Stimulated activated CD8-positive, alpha-beta memory T cell treated with anti-CD3 and anti-CD28 coated beads, Interleukin-4, amount 100 ng/mL, for 1 hour (primary cell): ENCODE measurements at places on chromosomes 1 and 21.

GRCh38 chr1:68365709-68366382 is 83.9 kb downstream of the RPE65 start:
- no peak for DNase-seq

DNA sequence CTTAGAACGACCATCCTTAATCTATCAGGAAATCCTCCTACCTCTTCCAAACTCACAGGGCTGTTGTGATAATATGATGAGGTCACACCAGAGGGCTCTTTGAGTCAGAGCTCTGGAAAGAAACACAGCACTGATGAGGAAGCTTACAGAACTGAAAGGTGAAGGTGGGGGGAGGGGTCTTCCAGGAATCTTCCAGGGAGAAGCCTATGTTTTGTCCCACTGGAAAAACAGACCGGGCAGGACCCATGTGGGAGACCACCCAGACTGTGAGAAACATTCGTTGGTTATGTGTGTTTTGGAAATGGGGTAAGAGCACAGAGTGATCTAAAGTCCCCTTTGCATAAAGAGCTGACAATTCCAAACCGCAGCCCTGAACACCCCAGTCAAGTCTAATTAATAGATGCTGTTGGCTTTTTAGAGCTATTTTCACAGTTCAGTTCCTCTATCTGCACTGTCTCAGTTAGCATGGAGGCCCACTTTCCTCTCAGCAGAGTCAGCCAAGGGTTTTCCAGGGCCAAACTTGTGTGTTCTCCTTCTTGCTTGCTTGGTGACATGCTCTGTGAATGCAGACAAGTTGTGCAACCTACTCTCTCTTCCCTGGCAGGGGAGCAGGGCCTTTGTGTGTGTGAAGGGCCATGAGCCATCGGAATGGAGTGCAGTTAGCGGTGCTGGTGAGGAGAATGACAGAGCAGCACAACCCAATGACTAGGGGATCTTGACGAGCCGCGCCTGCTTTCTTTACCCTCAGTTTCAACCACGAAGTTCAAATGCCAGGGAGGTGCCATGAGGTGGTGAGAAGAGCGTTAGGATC is 12.3 kb downstream of the PHLDA3 start:
- no peak for DNase-seq

DNA sequence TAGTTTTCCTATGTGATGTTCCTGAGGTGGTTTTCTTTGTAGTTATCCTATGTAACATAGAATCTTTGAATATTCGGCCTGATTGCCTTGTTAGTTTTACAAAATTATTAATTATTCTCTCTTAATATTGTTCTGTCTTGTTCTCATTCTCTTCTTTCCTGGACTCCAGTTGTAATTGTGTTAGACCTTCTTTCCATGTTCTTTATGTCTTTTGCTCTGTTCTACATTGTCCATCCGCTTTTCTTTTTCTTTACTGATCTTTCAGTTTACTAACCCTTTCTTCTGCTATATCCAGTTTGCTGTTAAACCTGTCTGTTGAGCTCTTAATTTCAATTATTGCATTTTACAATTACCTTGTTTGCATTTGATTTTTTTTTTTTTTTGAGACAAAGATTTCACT is 89.3 kb downstream of the PEX14 start:
- DNase-seq: no peak

DNA sequence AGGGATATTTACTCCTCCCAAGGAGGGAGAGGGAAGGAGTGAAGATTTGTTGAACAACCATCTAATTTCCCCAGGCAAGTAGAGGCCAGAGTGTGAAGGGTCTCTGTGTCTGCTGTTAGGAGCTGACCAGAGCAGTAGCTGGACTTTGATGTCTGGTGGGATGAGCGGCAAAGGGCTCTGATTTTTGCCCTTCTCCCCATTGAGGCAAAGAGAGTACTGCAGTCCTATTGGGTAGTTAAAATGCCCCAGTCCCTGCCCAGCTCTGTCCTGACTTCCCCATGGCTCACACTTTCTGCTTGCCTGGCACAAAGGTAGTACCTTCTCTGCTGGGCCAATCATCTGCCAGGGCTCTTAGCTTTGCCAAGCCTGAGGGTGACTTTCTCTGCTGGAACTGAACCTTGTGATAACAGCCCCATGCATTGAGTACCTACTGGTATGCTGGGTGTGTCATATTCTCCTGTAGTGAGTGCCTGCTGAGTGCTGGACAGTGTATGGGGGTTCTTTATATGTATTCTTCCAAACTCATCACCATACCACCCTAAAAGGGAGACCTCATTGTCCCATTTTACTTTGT is 64.0 kb upstream of the SELENON start:
- no peak for DNase-seq

DNA sequence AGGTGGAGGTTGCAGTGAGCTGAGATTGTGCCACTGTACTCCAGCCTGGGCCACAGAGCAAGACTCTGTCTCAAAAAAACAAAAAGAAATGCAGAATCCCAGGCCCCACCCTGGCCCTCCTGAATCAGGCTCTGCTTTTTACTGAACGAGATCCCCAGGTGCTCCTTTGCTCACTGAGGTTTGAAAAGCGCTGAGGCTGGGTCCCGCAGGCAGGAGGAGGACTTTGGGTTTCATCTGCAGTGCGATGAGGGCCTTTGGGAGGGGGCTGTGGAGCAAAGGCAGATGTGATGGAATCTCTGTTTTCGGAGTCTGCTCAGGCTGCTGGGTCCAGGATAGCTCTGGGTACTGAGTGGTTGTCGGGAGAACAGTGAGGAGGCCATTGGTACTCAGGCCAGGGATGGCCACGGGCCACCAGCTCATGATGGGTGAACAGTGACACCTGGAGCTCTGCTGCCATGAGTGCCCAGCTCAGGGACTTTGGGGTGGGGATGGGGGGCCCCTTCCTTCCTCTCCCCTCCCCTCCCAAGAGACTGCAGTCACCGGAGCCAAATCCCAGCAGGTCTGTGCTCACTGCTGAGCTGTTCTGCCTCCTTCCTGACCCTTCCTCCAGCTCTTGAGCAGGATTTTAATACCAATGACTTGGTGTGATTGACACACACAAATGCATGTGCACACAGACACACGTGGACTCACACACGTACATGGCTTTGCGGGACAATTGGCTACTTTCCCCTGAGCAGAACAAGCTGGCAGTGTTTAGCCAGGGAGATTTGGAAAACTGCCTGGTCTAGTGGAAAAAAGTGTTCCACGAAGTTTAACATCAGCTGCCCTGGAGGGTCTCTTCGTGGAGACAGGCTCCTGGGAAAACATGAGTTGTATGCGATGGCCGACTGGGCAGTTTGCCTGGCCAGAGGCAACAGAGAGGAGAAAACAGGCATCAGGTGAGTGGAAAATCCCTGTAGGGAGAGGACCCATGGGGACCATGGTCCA is 3.6 kb upstream of the DHRS3 start:
- DNase-seq: no peak

DNA sequence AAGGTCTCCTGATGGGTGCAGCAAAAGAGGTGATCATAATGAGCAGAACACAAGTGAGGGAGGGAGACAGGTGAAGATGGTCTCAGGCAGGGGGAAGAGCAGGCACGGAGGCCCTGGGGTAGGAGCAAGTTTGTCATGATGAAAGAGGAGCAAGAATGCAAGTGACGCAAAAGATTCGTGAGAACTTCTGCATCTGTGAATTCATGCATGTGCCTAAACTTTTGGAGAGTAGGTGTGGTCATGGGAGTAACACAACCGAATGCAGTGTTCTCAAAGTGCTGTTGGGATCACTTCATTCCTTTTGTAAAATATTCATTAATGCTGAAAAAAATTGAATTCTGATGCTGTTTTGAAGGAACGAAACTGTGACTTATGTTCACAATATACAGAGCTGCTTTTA is 47.3 kb upstream of the ZP4 start:
- no peak for DNase-seq

GRCh38 chr1:6597777-6598131 is 4.9 kb downstream of the KLHL21 start:
- no peak for DNase-seq

DNA sequence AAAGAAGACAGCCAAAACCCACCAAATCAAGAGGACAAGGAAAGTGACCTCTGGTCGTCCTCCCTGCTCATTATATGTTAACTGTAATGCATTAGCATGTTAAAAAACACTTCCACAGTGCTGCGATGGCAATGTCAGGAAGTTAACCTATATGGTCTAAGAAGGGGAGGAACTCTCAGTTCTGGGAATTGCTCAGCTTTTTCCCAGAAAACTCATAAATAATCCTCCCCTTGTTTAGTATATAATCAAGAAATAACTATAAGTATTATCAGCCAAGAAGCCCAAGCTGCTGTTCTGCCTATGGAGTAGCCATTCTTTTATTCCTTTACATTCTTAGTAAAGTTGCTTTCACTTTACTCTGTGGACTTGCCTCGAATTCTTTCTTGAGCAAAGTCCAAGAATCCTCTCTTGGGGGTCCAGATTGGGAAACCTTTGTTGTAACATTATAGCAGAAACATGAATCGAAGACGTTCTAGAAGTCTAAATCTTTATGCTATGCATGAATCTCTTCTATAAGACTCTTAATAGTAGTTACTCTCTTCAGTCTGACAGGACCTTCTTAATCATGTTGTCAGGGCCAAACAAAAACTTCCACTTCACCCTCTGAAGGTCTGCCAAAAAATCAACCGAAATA is 110.0 kb upstream of the VANGL1 start:
- no peak for DNase-seq

DNA sequence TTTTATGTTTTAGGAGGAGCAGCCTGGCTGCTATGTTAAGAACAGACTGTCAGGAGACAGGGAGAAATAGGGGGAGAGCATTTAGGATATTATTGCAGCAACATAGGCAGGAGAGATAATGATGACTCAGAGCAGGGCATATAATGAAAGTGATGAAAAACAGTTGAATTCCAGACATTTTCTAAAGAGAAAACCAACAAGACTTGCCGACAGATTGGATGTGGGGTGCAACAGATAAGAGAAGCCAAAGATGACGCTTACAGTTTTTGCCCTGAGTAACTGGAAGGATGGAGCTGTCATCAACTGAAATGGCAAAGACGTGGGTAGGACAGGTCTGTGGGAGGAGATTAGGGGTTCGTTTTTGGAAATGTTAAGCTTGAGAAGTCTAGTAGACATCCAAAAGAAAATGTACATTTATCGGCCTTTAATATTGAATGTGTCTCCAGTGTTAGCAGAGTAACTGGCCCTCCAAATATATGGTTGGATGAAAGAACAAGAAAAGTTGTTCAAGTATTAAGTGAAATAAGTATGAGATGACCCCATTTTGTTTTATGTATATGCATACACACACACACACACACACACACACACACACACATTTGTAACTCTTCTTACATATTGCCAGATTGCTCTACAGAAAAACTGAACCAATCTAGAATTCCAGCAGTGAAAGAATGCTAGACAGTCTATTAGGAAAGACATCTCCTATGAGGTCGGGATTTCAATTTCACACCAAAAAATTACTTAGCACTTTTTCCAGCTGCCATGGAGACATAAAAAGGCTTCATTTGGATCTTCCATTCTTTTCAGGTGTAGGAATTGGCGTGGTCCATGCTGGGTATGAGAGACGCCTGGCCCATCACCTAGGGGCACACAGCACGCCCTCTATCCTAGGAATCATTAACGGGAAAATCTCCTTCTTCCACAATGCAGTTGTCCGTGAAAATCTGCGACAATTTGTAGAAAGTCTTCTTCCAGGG is 17.2 kb downstream of the DNAJC16 start:
- no peak for DNase-seq

- DNase-seq: no peak
Observed at GRCh38 chr1:224872832-224873433, 56.5 kb upstream of the DNAH14 start.

DNA sequence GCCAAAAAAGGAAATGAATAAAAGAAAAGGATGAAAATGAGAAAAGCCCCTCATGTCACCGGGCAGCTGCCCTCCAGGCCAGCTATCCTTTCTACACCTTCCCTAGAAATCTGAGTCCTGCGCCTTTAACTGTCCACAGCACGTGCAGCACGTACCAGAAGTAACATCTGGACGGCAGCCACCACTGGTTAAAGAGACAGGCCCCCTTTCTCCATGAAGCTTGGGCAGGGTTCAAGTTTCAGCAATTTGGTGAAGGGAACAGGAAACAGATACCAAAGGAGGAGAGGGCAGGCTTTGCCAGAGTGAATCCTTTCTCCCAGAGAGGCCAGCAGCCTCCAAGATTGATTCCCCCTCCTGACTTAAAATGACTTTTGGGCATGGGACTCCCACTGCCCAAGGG is 3.6 kb upstream of the KIAA2013 start:
- no peak for DNase-seq

DNA sequence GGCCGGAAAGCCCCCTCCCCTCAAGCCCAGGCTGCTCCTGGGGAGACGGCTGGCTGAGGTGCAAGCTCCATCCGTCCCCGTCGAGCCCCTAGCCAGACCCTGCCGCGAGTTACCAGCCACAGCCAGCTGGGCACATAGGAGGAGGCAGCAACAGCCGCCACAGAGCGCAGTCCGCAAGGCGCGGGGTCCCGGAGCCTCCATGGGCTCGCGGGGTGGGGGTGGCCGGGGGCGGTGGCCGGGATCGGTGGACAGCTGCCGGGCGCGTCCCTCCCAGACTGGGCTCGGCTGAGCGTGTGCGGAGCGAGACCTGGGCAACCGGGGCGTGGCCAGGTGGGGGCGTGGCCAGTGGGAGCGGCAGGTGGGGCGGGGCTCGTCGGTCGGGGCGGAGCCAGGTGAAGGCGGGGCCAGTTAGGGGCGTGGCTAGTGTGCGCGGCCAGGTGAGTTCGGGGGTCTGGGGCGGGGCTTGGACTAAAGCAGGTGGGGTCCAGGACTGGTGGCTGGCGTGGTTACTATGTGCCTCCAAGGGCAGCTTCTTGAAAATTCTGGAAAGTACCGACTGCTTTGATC is at the start of gene CD164L2:
TSS of gene CD164L2 (minus strand) at position 295 of the 567 bp plus-strand sequence. CDS start at position 201, 94 bp downstream.
- DNase-seq: no peak

DNA sequence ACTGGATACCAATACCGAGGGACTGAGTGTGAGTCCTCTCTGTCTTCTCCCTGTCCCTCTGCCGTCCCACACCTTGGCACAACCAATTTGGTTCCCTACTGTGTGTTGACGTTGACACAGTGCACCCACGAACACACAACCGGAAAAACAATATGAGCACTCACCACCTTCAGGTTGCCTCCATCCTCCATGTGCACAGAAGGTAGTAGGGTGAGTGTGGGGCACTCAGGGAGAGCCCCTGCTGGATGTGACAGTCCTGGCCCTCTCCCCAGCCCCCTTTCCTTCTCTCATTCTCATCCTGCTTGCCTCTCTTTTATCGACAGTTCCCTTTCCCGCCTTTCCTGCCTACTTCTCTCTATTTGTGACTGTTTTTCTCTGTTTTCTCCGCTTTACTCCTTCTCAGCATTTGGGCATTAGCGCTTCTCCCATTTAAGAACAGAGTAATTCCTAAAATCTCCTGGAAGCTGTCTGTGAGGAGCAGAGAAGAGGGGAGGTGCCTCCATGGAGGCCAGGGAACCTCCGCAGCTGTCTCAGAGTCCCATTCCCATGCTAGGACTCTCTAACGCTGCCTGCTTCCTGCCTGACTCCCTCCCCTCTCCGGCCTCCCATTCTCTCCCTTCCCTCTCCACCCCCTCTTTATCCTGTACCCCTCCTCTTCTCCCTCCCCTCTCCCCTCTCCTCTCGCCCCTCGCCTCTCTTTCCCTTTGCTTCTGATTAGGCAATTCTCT is 16.4 kb downstream of the CADM3 start:
- no peak for DNase-seq

DNA sequence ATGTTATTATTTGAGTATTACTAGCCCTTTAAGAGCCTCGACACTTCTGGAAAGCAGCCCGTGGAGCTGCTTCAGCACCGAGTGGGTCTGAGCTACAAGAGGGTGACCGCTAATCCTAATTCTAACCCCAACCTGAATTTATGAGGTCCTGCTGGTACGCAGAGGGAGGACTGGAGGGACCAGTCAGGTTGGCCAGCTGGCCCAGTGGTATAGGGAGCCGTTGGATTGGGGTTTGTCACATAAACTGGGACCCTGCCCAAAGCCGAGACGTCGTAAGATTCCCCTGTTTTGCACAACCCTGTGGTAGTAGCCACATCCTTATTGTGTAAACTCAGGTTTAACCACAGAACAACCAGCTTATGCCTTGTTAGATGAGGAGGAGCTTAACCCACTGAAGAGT is 60.8 kb upstream of the F3 start:
- DNase-seq: no peak
